Thyroid gland (tissue), 4 donors: ENCODE measurements at places on chromosomes 16 and 17. TPM values are rescaled to one million over a fixed set of nuclear protein-coding genes. Genes with fewer than 3 reads are reported as not detected.

- H3K4me1 ChIP-seq, result no peaks in the 10 kb centered on the region
- no peaks in the 10 kb centered on the region for H3K36me3 ChIP-seq
- H3K27me3 ChIP-seq, result no peaks in the 10 kb centered on the region
- H3K27ac ChIP-seq, result no peak overlapping the region
- no peak overlapping the region for H3K4me3 ChIP-seq
- DNase-seq, result no peak
Measured at GRCh38 chr17:52064791-52065211, 93.7 kb downstream of the CA10 start.

GRCh38 chr16:86073103-86073625 lies 174.2 kb downstream of the IRF8 start:
- no peak overlapping the region for H3K27ac ChIP-seq
- H3K4me1 ChIP-seq, result no peaks in the 10 kb centered on the region
- no peaks in the 10 kb centered on the region for H3K36me3 ChIP-seq

DNA sequence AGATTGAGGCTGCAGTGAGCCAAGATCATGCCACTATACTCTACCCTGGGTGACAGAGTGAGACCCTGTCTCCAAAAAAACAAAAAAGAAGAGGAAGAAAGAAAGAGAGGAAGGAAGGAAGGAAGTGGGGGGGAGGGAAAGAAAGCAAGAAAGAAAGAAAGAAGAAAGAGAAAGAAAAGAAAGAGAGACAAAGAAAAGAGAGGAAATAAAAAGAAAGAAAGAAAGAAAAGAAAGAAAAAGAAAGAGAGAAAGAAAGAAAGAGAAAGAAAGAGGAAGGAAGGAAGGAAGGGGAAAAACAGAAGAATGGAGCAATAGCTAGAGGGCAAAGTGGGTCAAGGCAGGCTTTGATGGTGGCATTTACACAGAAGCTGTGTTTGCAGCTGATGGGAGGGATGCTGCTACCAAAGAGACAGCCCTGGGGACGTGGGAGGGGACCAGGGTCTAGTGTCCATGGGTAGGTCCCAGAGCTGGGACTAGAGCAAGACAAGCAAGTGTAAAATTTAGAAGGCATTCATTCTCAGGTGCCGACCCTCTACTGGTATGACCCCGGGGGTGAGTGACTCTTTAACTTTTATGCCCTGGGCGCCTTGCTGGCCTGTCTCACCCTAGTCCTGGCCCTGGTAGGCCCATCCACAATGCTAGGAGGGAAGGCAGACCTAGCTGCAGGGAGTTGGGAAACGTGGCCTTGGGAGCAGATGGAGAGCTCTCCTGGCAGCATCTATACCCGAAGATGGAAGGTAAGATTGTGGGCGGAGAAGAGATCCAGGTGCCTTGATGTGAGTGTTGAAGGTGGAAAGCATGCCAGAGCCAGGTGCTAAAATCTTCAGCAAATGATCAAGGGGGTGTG lies 2.0 kb upstream of the CES3 start:
- H3K27me3 ChIP-seq, result no peaks in the 10 kb centered on the region
- no peaks in the 10 kb centered on the region for H3K4me1 ChIP-seq
- no peak overlapping the region for H3K27ac ChIP-seq

- no peaks in the 10 kb centered on the region for H3K4me1 ChIP-seq
- H3K27ac ChIP-seq, result no peak overlapping the region
- no peaks in the 10 kb centered on the region for H3K27me3 ChIP-seq
- no peaks in the 10 kb centered on the region for H3K36me3 ChIP-seq
Measured at GRCh38 chr17:58317421-58318064, 11.1 kb downstream of the TSPOAP1 start.

- DNase-seq, result no peak
- H3K4me3 ChIP-seq, result no peak overlapping the region
- no peaks in the 10 kb centered on the region for H3K36me3 ChIP-seq
- H3K27me3 ChIP-seq, result no peaks in the 10 kb centered on the region
Measured at GRCh38 chr17:14330492-14330962, 29.6 kb downstream of the HS3ST3B1 start.

- H3K4me3 ChIP-seq, result no peak overlapping the region
- H3K27ac ChIP-seq, result peak overlapping the region; percentile 89
- H3K27me3 ChIP-seq, result no peaks in the 10 kb centered on the region
Measured at GRCh38 chr17:44900894-44901293, 1.6 kb upstream of the EFTUD2 start.

GRCh38 chr16:28106467-28107215 lies 43.1 kb upstream of the GSG1L start:
- H3K4me1 ChIP-seq, result no peaks in the 10 kb centered on the region
- no peak overlapping the region for H3K27ac ChIP-seq
- H3K27me3 ChIP-seq, result no peaks in the 10 kb centered on the region
- H3K4me3 ChIP-seq, result no peak overlapping the region

DNA sequence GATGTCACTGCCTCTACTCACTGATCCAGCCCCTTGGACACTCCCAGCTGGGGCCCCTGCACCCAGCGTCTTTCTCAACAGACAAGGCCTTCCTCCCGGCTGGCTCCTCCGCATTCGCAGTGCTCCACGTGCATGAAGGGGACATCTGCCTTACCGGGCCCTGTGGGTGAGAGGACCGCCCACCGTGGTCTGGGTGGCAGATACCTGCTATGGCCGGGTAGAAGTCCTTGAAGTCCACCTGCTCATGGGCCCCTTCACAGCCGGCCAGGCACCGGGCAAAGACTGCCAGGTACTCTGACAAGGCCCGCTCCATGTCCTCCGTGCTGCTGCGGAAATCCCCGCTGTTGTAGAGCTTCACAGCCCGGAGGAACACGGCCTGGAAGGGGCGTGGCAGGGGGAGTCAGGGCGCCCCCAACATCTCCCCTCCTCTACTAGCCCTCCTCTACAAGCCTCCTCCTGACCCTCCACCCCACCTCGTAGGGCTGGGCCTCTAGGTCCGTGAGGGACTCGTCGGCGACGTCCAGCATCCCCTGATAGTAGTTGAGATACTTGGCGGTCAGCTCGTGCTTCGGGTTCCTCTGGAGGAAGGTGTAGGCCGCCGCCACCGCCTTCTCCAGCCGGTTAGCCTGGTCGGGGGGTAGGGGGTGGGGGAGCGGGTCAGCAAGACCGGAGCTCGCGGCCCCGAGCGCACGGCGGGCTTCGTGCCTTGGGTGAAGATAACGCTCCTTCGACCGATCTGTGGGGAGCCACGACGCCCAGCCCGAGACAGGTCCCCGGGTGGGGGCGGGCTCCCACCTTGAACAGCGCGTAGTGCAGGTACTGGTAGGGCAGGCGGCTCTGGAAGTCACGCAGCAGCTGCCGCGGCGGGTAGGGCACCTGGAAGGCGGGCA lies 845 bp downstream of the P3H4 start:
- peak; percentile 42 for DNase-seq
- H3K4me1 ChIP-seq, result peaks cover 37% of the 10 kb centered on the region
- no peaks in the 10 kb centered on the region for H3K27me3 ChIP-seq
- no peaks in the 10 kb centered on the region for H3K36me3 ChIP-seq

- no peak for DNase-seq
- no peak overlapping the region for H3K27ac ChIP-seq
- peaks cover 51% of the 10 kb centered on the region for H3K4me1 ChIP-seq
Measured at GRCh38 chr17:50051082-50051576, 4.8 kb upstream of the ITGA3 start.

GRCh38 chr16:72637306-72637705 lies 410.6 kb downstream of the ZFHX3 start:
- H3K4me3 ChIP-seq, result no peak overlapping the region
- DNase-seq, result no peak
- H3K36me3 ChIP-seq, result no peaks in the 10 kb centered on the region
- H3K4me1 ChIP-seq, result no peaks in the 10 kb centered on the region
- no peak overlapping the region for H3K27ac ChIP-seq

DNA sequence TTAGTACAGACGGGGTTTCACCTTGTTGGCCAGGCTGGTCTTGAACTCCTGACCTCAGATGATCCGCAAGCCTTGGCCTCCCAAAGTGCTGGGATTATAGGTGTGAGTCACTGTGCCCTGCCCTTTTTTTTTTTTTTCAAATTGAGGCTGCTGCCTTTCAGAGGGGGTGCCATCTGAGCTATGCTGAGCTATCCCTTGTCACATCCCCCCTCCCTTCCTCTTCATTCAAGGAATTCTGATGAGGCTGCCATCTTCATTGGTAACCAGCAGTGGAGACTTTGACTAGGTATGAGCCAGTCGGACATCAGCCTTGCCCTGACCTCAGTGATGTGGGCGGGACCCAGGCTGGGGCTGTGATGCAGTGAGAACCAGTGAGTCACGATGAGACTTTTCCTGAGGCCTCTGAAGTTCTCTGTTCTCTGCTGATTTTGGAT lies 24.4 kb upstream of the GPT2 start:
- no peaks in the 10 kb centered on the region for H3K4me1 ChIP-seq
- no peak for DNase-seq
- no peaks in the 10 kb centered on the region for H3K27me3 ChIP-seq
- no peak overlapping the region for H3K4me3 ChIP-seq
- no peaks in the 10 kb centered on the region for H3K36me3 ChIP-seq

DNA sequence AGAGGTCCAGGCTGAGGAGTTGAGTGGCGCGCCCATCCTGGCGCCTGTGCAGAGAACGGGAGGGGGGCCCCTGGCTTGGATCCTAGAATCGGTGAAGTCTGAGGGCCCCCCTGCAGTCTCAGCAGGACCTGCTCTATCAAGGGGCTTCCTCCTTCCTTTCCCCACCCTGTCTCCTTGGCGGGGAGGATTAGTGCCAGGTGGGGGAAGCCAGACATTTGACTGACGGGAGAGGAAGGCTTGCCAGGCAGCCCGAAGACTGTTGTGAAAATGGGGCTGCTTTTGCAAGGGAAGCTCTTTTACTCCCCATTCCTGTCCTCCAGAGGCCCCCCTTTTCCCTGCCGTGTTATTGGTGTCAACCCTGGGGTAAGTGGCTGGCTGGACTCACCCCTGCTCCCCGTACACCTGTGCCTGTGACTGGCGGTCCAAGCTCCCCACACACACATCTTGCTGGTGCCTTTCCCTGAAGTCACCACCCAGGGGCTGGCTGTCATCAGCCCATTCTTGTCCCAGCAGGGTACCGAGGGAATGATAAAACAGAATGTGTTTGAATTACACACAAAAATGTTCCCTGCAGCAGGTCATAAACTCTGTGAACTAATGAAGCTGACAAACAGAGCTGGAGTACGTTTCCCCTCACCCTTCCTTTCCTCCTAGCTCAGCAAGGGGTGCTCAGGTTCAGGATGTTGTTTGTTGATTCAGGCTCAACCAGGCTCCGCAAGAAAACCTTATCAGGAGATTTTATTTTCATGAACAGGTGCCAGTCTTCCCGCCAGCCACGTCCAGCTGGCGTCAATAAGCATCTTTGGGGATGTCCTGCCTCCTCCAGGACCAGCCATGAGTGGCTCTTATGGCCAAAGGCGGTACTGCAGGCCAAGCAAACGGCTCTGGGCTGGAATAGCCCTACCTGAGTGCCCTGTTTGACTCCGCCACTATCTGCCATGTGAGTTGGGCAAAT lies 4.4 kb upstream of the ARMC7 start:
- H3K36me3 ChIP-seq, result no peaks in the 10 kb centered on the region
- peak; percentile 68 for DNase-seq
- H3K4me3 ChIP-seq, result no peak overlapping the region
- H3K27me3 ChIP-seq, result no peaks in the 10 kb centered on the region
- H3K27ac ChIP-seq, result peak overlapping the region; percentile 56

Gene CDRT4
- total RNA-seq, result 12.5 TPM

Gene ATP2C2
- total RNA-seq, result 13.2 TPM

Gene CARHSP1
- total RNA-seq, result 67.5 TPM
